C1 segment of cervical spinal cord (tissue), 14 donors: ENCODE measurements at places on chromosomes 5 and 9.

- DNase-seq = no peak
These were observed 228.2 kb downstream of the TLE1 start for GRCh38 chr9:81461196-81461595.

DNA sequence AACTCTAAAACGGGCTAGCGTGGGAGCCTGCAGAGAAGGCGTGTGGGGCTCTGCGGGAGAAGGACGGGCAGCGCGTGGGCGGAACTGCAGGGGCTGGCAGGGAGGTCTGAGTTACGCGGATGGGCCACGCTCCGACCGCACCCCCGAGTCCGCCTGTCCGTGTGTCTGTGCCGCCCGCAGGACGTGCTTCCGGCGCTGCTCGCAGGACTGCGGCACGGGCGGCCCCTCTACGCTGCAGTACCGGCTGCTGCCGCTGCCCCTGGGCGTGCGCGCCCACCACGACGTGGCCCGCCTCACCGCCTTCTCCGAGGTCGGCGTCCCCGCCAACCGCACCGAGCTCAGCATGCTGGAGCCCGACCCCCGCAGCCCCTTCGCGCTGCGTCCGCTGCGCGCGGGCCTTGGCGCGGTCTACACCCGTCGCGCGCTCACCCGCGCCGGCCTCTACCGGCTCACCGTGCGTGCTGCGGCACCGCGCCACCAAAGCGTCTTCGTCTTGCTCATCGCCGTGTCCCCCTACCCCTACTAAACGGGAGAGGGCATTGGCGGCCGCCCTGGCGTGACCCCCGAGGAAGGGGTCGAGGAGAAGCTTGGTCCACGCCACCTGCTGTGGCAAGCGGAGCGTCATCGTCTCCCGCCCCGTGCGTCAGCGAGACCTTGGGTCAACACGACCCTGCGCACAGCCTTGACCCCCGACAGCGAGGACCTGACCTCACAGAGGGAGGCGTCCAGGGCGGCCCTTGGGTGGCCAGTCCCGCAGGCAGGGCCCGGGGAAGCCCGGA is 11.4 kb upstream of the ASS1 start:
- no peak for DNase-seq

DNA sequence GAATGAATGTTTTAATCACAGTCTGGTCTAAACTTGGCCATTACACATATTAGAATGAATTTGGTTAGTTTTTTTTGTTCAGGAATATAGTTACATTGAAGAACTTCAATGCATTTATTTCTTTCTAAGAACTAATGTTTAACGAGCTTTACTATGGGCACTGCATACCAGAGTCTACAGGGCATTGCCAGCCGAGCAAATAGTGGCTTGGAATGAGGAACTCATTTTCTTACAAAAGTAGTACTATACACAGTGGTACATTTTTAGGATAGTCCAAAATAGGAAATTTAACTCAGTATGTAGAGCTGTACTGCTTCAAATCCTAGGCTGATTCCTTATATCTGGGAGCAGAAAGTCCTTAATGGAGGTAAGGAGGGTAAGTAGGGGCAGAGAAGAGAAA is 155.4 kb downstream of the CARTPT start:
- no peak for DNase-seq

DNA sequence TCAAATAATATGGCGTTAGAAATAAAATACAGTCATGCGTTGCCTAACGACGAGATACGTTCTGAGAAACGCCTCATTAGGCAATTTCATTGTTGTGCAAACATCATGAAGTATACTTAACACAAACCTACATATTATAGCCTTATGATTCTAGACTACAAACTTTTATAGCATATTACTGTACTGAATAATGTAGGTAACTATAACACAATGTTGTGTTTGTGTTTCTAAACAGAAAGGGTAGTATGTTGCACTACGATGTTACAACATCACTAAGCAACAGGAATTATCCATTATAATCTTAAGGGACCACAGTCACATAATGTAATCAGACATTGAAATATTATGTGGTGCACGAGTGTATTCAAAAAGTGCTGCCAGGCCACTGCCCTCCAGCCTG is 3.0 kb upstream of the SMC2 start:
- DNase-seq = no peak

- no peak for DNase-seq
These were observed 1.2 kb upstream of the PSAT1 start for GRCh38 chr9:78295731-78296130.

DNA sequence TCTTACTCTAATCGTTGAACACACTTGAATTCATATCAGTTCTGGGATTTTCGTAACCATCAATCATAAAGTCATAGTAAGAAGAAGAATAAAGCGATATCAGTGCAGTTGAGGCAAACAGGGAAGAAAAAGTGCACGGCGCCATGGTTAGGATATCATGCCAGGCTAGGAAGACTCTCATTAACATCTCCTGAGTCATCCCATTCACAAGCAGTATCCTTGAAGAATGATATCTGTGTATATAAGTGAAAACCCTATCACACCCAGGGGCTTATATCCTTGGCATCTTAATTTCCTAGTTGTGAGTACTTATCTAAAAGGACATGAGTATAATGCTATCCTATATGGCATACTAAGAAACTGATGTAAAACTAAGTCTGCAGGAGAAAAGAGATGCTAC is 38.6 kb downstream of the NFIB start:
- DNase-seq = no peak

GRCh38 chr5:73067213-73067612 is 53.2 kb upstream of the TMEM171 start:
- DNase-seq = no peak

DNA sequence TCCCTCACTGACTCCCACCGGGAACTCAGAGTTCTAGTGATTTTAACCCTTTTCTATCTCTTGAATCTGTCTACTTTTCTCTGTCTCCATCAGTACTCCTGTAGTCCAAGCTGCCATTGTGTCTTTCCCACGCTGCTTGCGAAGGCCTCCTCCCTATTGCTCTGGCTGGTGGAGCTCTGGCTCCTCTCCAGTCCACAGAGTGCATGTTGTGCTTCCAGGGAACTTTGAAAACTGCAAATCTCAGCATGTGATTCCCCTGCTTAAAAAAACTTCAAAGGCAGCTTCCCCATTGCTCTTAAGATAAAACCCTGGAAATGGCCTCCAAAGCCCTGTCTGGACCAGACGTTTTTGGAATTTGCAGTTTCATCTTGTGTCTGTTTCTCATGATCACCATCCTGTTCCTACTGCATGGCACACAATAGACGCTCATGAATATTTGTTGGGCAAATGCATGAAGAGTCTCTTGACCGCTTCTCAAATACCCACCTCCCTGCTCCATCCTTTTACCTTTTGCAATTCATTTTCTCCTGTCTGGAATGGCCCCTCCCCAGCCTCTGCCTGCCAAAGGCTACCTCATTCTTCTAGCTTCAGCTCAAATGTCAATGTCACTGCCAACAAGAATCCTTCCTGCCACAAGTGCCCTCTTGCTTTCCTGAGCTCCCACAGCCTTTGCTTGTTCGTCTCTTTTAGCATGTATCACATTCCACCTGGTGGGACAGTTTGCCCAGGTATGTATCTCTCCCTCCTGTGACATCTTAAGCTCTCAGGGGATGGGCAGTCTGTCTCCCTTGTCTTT is 293.2 kb downstream of the ARHGAP26 start:
- DNase-seq = peak; percentile 12
